ENCODE measurements at places on chromosomes 5 and 9. TPM values are rescaled to one million over a fixed set of nuclear protein-coding genes. Genes with fewer than 3 reads are reported as not detected.

- DNase-seq: no peak
Measured at GRCh38 chr9:111120526-111120925, 82.3 kb upstream of the LPAR1 start.

GRCh38 chr5:139686706-139687441 lies 38.7 kb downstream of the CXXC5 start:
- DNase-seq: no peak

- DNase-seq: no peak
Measured at GRCh38 chr5:139091439-139092156, 106.6 kb downstream of the SIL1 start.

GRCh38 chr9:106864373-106865143 lies 1.6 kb downstream of the ZNF462 start:
- no peak for DNase-seq

GRCh38 chr5:106092455-106092854 lies 1578.3 kb downstream of the EFNA5 start:
- no peak for DNase-seq

- no peak for DNase-seq
Measured at GRCh38 chr9:13857521-13857920, 456.4 kb downstream of the NFIB start.

Gene ELP1
- total RNA-seq: 25.9 TPM

Gene IFNA13
- not detected for total RNA-seq

Gene IRX4
- not detected for total RNA-seq

Data from activated CD8-positive, alpha-beta T cell treated with anti-CD3 and anti-CD28 coated beads for 36 hours (primary cell).